CD4-positive, alpha-beta T cell (primary cell): ENCODE measurements at places on chromosomes 11 and 22. TPM values are rescaled to one million over a fixed set of nuclear protein-coding genes. Genes with fewer than 3 reads are reported as not detected.

DNA sequence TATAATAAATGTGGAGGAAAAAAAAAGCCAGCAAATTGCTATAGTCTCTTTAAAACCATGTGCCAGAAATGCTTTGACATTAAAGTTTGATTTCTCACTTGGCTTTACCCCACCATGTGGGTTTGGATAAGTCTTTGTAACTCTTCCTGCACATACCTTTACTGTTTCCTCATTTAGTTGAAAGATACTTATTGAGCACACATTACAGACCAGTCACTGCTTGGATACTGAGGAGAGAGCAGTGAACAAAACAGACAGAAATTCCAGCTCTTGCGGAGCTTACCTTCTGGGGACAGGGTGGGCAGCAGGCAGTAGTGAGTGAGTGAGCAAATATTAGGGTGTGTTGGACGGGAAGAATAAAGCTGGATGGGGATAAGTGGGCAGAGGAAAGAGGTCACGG, 13.7 kb downstream of the PACS1 start:
- DNase-seq: no peak

- DNase-seq: no peak
These were observed 22.5 kb upstream of the WNT7B start for GRCh38 chr22:45999379-45999971.

DNA sequence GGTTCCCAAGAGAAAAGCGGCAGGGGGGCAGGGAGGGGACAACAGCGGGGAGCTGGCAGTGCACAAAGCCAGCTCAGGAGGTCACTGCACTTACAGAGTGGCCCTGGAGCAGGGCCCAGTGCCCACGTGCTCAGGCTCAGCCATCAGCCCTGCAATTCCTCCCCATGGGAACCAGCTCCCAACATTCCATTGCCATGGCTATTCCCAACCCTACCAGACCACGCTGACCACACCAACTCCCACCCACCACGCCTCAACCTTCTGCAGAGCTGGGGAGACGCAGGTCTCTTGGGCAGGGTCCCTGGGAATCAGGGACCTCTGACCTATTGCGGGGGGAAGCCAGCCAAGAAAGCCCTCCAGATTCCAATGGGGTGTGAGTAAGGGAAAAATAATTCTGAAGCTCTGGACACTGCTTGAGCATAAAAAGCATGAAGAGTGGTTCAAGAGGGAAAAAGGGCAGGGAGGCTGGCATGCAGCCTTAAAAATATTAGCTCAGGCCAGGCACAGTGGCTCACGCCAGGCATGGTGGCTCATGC, 38.3 kb upstream of the TFIP11 start:
- DNase-seq: no peak

HTR3B gene
- total RNA-seq: not detected

DNA sequence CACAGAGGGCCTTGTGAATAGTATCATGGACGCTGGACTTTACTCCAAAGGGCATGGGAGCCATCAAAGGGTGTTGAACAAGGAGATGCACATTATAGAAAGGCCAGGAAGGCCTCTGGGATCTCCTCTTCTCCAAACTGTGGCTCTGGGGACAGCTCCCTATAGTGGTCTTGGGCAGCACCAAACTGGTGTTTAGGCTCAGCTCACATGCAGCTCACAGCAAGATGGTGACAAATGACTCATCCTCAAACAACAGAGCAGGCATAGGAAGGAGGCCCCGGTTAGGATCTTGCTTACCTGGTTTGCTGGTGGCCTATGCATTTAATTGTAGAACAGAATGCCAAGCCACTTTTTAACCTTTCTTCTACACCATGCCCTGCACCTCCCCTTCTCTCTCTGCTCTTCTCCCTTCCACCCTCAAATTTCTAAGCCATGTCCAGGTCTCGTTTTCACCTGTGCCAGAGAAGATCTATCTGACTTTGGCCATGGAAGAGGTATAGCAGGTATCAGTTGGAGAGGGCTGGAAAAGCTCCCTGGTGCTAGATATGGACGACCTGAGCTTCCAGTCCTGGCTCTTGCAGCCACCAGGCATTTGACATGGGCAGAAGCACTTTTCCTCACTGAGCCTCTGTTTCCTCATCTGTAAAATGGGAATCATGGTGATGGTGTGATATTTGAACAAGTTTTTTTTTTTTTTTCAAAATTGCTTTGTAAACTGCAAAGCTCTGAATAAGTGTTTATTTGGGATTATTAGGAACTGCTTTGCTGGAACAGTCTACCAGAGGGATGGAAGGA, 14.4 kb upstream of the EHF start:
- DNase-seq: no peak

GRCh38 chr11:64864473-64865285, 13.7 kb downstream of the EHD1 start:
- no peak for DNase-seq

GRCh38 chr11:31442086-31442485, 67.3 kb downstream of the IMMP1L start:
- DNase-seq: no peak

DNA sequence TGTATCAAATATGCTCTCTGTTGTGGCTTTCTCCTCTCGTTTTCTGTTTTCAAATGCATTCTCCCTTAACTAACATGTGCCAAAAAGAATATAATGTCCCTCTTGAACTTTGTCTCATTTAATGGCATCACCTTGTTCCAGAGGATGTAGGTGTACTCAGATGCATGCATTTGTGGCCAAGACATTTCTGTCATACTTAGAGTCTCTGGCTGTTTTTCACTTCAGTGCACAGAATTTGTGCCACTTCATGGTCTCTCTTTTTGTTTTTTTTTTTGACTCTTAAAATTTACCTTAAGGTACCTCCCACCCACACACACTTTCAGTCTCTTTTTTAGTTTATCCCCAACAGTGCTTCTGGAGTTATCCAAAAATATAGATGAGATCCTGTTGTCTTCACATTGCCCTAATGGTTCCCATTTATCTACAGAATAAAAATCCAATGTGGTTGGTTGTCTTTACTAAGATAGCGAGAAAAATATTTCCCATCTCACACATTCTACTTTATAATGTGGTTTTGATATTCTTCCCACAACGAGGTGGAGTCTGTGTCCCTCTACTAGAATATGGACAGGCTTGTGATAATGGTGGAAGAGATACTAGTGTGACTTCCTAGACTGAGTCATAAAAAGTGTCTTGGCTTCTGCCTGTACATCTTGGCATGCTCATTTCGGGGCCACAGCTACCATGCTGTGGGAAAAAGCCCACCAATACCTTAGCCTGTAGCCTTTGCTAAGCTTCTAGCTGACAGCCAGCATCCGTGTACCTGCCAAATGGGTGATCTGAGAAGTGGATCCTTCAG, 125.8 kb downstream of the DDX10 start:
- DNase-seq: no peak

TMEM45B gene
- 1.9 TPM for total RNA-seq

NARS2 gene
- 8.7 TPM for total RNA-seq

DNA sequence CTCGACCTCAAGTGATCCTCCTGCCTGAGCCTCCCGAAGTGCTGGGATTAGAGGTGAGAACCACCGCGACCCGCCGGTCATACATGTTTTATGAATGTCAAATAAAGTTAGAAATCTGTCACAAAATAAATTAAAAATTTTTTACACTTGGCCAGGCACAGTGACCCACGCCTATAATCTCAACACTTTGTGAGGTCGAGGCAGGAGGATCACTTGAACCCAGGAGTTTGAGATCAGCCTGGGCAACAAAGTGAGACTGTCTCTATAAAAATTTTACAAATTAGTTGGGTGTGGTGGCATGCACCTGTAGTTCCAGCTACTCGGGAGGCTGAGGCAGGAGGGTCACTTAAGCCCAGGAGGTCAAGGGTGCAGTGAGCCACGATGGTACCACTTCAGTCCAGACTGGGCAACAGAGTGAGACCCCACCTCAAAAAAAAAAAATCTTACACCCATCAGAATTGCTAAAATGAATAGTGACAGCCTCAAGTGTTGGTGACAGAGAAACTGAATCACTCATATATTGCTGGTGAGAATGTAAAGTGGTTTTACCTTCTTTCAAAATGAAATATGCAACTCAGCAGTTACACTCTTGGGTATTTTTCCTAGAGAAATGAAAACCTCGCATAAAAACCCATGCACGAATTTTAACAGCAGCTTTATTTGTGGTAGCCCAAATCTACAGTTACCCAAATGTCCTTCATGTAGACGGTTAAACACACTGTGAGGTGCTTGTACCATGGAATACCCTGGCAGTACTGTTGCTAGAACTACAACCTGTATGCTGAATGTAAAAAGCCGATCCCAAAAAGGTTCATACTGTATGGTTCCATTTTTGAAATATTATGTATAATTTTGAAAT, 55.4 kb downstream of the MED15 start:
- no peak for DNase-seq

OSBPL5 gene
- 9.1 TPM for total RNA-seq

DNA sequence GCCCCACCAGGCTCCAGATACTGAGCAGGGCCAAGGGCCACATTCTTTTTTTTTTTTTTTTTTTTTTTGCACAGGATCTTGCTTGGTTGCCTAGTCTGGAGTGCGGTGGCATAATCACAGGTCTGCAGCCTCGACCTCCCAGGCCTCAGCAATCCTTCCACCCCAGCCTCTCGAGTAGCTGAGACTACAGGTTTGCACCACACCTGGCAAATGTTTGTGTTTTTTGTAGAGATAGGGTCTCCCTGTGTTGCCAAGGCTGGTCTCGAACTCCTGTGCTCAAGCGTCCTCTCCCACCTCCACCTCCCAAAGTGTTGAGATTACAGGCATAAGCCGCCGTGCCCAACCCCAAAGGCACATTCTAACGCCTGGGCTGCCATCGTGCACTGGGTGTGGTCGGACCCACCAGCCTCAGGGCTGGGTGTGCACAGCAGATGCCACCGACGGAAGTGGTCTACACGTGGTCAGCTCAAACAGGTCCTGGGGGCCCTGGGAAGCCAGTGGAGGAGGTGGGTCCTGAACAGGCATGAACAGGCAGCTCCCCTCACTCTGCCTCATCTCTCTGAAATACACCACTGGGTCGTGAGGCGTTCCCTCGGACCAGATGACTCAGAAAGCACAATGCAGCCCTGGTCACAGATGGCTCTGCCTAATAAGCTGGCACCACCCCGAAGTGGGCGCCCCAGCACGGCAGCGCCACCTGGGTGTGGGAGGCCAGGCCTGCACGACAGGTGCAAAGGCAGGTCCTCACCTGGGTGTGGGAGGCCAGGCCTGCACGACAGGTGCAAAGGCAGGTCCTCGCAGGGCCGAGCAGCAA, 5.1 kb upstream of the B4GALNT4 start:
- DNase-seq: peak; percentile 58

GGT1 gene
- total RNA-seq: 20.1 TPM

- DNase-seq: no peak
These were observed 53.7 kb downstream of the SGSM3 start for GRCh38 chr22:40423882-40424640.

GRCh38 chr11:116285026-116285425, 487.8 kb downstream of the BUD13 start:
- no peak for DNase-seq

DNA sequence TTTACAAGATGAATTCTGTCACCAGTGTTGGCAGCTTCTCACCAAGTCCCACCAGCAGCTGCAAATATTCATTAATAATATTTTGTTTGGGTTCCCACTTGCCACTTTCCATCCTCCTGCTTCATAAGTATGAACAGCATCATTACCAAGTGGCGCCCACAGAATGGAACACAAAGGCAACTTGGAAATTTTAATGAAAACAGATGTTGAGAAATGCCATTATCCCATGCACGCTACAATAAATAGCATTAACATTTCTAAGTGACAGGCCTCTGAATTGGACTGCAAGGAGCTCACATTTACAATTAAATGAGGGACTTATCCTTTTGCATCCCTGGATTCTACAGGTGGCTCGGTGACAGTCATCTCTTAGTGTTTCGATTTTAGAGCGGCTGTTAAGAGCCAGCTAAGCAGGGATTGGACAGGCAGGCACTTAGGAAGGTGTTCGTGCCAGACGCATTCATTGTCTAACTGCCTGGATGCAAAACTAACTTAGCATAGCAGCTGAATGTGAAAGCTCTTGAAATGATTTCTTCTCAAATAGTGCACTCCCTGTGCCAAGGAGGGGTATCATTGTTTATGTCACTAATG, 170.3 kb downstream of the KIRREL3 start:
- no peak for DNase-seq

FAT3 gene
- total RNA-seq: not detected

CADM1 gene
- 1.1 TPM for total RNA-seq

PRODH gene
- total RNA-seq: not detected

DNA sequence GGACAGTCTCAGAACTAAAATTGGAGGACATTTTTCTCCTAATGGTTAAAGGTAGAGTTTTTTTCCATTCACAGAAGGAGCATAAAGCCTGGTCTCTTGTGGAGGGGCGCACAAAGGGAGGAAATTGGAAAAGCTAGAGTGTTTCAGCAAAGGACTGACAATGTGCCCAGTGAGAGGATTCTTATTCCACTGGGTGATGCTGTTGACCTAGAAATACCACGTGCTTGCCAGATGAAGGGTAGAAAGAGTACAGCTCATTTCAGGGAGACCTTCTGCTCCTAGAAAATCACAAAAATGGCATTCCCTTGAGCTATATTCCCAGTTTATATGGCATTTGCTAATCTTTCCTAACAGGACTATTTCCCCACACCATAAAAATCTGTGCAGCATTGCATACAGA, 21.1 kb downstream of the MS4A6E start:
- no peak for DNase-seq

DNA sequence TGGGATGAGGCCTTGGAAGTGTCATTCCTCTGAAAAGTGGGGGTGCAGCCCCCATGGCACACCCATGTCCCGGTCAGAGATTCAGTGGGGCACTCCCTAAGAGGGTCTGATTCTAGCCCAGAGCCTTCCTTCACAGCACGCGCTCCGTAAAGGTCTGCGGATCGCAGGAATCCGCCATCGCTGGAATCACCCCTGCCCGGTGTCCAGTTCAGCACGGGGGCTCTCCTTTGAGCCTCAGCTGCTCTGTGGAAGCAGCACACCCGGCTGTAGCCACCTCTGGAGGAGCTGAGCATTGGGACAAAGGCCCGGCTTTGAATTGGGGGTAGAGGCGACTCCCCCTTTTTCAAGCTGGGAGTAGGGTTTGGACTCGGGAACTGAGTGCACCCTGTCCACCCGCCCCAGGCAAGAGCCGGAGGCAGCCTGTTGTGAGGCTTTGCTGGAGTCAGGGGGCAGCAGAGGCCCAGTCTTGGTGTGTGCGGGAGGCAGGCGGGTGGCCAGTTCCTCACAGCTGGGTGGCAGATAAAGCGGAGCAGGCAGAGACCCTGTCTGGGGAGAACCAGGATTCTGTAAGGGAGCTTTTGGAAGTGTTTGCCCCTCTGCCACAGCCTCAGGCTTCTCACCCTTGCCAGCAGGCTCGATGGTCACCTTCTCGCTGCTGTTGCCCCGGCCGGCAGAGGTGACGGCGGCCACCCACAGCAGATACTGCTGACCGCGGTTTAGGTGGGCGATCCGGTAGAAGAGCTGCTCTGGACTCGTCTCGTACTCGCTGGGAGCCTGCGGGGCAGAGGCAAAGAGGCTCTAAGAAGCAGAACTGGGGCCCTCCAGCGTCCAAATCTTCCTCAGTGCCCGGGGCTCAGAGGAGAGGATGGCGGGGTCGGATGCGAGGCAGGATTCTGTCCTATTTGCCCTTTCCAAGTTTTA, 115.9 kb downstream of the CEP164 start:
- no peak for DNase-seq

GRCh38 chr22:22657712-22658111, 13.3 kb downstream of the GGTLC2 start:
- DNase-seq: no peak
